ENCODE measurements at places on chromosomes 6 and 20.

GRCh38 chr6:157908369-157909281, 73.0 kb upstream of the SYNJ2 start:
- DNase-seq, result no peak

GRCh38 chr6:49155316-49155715, 307.7 kb downstream of the MMUT start:
- DNase-seq, result no peak

DNA sequence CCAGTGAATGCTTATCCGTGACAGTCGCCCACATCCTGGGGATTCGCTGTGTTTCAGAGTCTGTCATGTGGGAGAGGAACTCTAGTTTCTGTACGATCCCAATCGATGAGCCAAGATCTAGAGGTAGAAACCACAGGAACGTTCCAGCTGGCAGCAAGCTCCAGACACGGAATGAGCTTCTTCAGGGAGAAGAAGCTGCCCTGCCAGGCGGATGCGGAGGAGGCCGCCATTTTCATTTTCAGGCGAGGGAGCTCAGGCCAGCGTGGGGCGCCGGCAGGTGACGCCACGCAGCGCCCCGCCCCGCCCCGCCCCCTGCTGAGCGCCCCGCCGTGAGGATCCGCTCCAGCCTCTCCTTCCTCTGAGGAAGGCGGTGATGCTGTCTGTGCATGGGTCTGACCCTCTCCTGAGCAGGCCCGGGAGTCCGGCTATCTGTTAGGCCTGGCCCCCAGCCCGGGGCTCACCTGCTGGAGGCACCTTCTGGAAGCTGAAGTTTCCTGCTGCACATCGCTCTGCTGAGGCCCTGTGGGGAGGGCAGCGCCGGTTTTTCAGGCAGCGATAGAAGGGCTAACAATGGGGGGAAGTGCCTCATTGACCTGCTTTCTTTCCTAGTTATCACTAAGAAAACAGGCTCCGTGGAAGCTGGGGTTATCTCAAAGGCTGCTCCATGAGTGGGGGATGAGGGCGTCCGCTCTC, 147.5 kb downstream of the ERMARD start:
- DNase-seq, result no peak

- DNase-seq, result no peak
Observed at GRCh38 chr6:6771964-6772363, 183.4 kb downstream of the LY86 start.

DNA sequence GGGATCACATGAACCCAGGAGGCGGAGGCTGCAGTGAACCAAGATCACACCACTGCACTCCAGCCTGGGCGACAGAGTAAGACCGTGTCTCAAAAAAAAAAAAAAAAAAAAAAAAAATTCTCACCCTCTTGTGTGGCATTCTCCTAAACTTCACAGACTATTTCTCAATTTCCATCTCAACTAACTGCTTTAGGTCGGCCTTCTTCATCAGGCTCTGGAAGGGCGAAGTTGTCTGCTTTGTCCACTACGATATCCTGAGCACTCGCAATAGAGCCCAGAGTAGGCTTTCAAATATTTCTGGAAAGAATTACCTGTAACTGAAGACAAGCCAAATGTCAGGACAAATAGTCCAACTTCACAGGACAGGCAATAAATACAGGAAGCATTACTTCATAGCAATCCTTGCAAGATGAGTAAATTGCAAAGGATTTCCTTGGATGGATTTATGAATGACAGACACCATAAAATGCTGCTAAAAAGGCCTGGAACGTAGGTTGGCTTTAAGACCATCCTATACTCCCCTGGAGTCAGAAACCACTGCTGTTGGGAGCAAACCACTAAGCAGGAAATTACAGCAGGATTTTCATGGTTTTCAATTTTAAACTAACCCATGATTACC, 116.3 kb upstream of the SLC2A12 start:
- peak; percentile 62 for DNase-seq

DNA sequence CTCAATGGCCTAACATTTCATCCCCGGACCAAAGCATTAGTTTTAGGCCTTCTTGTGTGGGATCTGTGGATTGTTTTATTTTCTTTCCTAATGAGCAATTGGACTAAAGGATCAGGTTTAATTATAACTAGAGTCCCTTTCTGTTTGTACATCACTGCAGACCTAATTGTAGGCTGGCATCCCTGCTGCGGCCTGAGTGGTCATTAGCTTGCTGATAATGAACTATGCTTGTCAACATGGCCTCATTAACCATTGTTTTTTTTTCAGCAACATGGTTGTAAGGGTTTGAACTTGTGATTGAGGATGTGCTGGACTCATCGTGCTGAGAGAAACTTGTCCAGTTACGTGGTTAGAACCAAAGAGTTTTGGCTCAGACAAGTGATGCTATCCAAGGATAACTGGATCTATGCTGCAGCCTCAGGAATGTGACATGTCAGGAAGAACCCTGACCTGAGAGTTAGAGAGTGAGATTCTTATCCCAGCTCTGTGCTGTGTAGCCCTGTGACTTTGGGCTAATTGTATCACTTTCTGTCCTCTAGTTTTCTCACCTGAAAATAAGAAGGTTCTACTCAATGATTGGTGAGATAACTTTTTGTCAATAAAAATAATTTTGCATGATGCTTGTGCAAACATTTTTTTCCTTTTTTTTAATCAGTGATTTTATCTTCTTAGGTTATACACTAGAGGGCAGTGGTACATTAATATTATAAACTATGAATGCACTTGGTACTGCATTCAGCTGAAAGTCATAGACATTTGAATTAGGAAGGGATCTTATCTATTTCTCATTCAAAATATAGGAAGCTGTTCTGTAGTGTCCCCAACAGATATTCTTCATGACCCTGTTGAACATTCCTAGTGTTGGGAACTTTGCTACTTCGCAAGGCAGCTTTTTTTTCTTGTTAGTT, 140.9 kb downstream of the RNF144B start:
- DNase-seq, result peak; percentile 16

GRCh38 chr6:89615882-89616281, 22.7 kb downstream of the LYRM2 start:
- DNase-seq, result no peak

- peak; percentile 21 for DNase-seq
Observed at GRCh38 chr6:42742116-42742894, 3.6 kb downstream of the TBCC start.

GRCh38 chr6:160127270-160128124, 5.9 kb downstream of the SLC22A1 start:
- DNase-seq, result no peak

DNA sequence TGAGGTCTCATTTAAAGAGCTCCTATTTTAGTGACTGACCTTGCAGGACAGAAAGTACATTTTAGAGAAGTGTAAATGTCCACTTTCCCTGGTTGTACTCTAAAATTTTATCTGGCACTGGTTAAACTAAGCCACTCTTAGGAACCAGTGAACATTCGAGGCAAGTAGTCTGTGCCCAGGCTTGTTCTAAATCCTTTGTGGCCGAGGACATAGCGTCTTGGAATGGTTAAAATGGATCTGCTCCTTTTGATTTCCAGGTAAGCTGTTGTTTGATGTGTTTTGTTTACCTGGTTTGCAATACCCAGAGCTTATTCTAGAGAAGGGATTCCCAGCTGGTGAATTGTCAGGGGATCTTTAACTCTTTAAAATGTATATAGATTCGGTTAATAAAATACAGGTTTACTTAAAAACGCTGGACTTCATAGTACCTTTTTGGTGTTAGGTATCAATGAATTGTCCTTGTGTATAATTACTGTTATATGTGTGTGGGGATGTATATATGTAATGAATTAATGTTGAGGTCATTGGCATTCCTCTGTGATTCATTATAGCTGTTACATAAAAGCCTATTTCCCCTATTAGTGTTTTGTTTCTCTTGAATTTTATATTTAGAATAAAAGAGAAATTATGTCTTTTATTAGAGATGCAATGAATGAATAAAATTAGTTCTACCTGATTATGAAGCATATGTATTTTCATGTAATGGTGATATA, 15.8 kb downstream of the SNX9 start:
- DNase-seq, result peak; percentile 21

GRCh38 chr6:148564494-148565035, 182.3 kb upstream of the UST start:
- DNase-seq, result no peak

DNA sequence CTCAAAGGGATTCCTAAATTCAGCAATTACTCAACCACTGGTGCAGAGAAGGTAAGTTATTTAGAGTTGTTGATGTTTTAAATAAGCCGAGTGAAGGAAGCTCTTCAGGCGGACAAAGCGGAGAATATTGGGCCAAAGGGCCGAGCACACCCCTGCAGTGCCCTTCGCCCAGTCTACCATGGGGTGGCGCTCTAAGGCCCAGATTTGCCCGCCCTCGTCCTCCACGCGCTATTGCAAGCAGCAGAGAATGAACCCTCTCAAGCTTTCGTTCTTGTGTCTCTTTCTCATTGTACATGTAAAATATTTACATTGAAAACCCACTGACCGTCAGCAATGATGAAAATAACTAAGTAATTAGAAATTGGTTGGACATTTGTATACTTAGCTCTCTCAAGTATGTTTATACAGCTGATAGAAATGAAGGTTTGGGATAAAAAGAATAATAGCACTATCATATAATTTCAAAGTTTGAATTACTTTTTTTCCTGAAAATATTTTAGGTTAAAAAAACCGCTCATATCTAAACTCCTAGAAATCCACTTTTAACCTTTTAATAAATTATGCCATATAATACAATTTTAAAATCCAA, 195.0 kb upstream of the CEP162 start:
- DNase-seq, result peak; percentile 47

DNA sequence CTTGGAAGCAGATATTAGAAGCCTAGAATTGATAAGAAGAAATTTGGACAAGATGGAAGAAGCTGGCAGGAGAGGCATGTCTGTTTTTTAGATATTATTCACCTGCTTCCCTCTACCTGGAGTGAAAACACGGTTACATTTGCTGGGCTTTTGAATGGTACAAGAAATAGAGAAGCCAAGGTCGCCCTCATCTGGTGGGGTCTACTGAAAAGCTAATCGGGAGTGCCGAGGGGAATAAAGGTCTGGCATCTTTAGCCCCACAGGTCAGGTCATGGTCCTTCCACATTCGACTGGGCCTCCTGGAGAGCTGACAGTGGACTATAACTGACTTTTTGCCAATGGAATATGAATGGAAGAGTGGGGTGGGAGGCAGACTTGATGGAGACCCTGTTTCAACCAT, 4.6 kb upstream of the C2 start:
- peak; percentile 12 for DNase-seq

DNA sequence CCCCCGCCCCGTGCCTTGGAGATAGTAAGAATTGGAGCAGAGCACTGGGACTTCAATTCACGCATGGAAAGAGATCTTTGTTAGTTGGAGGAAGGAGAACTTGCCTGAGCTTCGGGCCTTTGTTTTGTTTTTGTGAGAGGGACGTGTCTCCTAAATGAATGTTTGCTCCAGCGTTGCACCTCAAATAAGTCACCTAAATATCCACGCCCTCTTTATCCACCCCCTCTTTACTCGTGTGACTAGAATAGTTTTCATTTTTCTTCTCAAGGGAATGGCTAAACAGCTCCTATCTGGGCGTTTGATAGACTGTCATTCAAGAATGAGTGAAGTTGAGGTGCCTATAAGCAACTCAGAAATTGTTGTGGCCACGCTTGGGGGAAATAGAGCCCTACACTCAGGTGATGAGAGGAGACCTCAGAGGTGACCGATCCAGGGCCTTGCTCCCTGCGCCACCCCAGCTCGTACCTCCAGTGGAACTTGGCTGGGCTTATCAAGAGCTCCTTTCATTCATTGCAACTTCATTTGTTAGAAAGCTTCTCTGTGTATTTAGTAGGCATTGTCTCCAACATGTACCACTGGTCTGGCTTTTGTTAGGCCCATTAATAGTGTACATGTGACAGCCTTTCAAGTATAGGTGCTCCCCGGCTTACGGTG, 861 bp downstream of the PCMTD2 start:
- DNase-seq, result no peak

GRCh38 chr6:147704691-147705090, 196.2 kb downstream of the SAMD5 start:
- no peak for DNase-seq

DNA sequence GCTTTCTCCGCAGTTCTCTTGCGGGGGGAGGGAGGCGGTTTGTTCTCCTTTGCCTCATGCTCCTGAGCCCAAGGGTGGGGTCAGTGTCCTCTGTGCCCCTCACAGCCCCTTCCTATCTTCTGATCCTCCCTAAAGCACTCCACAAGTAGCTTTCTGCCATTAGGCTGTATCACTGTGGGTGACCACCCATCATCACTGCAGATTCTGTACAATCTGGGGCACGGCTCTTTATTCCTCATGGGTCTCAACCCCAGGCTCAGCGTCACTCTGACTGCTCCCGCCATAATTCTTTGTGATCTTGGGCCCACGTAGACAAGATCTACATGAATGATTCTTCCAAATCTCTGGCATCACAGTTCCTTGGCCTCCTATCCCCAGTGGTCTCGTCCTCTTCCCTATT, 10.5 kb downstream of the NCR2 start:
- DNase-seq, result no peak

DNA sequence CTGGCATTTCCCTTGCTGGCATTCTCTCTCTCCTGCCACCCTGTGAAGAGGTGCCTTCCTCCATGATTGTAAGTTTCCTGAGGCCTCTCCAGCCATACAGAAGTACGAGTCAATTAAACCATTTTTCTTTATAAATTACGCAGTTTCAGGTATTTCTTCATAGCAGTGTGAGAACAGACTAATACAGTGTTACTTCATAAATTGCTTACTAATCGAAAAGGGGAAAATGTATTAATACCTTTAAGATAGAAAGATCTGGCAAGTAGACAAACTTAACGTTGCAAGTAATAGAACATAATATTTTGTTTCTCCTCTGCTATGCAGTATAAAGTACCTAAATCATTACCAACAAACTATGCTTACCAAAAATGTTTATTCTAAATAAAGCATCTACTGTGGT, 178.3 kb upstream of the LAMA2 start:
- no peak for DNase-seq

GRCh38 chr20:60050193-60050947, 92.1 kb downstream of the CDH26 start:
- DNase-seq, result no peak
